ENCODE measurements at places on chromosomes 11 and 22.

- no peaks in the 10 kb centered on the region for H3K27me3 ChIP-seq
- peaks cover 22% of the 10 kb centered on the region for H3K4me1 ChIP-seq
- no peak for DNase-seq
- H3K27ac ChIP-seq: peak overlapping the region; percentile 95
- H3K4me3 ChIP-seq: peak overlapping the region; percentile 97
- H3K36me3 ChIP-seq: peaks cover 10% of the 10 kb centered on the region
Observed at GRCh38 chr22:49918911-49919881, 762 bp downstream of the CRELD2 start.

DNA sequence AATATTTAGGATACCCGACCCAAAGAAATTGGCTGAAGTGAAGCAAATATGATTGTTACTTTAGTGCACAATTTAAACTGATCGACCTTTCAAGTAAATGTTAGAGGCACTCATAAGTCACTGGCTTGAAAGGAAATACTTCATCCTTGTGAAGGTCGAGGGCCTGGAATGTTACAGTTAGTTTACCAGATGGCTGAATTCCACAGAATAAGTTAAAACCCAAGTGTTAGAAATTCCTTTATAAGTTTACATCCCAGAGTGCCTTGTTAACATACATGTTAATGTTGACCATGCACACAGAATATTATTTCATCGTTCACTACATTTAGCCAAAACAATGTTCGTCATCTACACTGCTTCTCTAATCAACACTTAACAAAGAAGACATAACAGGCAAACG, 235.5 kb upstream of the ANO3 start:
- no peak overlapping the region for H3K27ac ChIP-seq
- no peak overlapping the region for H3K4me3 ChIP-seq
- H3K27me3 ChIP-seq: no peaks in the 10 kb centered on the region
- no peak for DNase-seq
- no peaks in the 10 kb centered on the region for H3K4me1 ChIP-seq

GRCh38 chr11:67409781-67410368, 5.6 kb upstream of the CARNS1 start:
- DNase-seq: no peak
- no peaks in the 10 kb centered on the region for H3K27me3 ChIP-seq
- peak overlapping the region; percentile 85 for H3K27ac ChIP-seq
- H3K36me3 ChIP-seq: peaks cover 18% of the 10 kb centered on the region
- H3K4me1 ChIP-seq: peaks cover 94% of the 10 kb centered on the region

- no peaks in the 10 kb centered on the region for H3K4me1 ChIP-seq
- H3K36me3 ChIP-seq: no peaks in the 10 kb centered on the region
- no peaks in the 10 kb centered on the region for H3K27me3 ChIP-seq
- H3K4me3 ChIP-seq: no peak overlapping the region
Observed at GRCh38 chr22:32622004-32622743, 147.6 kb downstream of the FBXO7 start.

GRCh38 chr11:124800226-124800929, at the start of gene MSANTD2:
TSS of gene MSANTD2 (minus strand) at chr11:124800406. CDS start at chr11:124800380, 26 bp downstream.
- peak within 1 kb of the TSS; percentile 92 for H3K27ac ChIP-seq
- peaks cover 9% of the 10 kb centered on the region for H3K4me1 ChIP-seq
- no peaks in the 10 kb centered on the region for H3K36me3 ChIP-seq
- DNase-seq: peak; percentile 64
- peak within 1 kb of the TSS; percentile 92 for H3K4me3 ChIP-seq

Data from effector memory CD4-positive, alpha-beta T cell (primary cell).